AML-193 (cell line): ENCODE measurements at places on chromosomes 11 and 22.

DNA sequence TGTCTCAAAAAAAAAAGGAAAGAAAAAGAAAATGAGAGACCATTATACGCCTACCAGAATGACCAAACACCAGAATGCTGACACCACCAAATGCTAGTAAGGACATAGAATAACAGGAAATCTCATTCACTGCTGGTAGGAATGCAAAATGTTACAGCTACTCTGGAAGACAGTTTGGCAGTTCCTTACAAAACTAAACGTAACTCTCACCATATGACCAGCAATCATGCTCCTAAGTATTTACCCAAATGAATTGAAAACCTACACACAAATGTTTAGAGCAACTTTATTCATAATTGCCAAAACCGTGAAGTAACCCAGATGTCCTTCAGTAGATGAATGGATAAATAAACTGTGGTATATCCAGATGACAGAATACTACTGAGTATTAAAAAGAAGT is 7.2 kb downstream of the CHKA start:
- DNase-seq, result no peak

DNA sequence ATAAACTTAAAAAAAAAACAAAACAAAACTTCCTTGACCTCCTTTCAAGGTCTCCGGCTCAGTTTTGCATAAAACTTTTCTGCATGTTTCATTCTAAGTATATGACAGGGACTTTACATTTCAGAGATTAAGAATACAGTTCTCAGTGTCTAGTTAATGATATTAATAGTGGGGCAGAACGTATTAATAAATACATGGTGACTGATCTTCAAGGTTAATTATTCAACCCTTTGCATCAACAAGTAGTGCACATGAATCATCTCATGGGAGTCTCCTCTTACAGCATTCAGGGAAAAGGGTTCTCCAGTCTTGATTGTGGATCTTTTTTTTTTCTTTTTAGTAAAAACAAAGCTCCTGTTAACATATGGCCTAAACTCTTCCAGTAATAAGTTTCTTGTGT is 146.8 kb downstream of the KIRREL3 start:
- DNase-seq, result no peak

DNA sequence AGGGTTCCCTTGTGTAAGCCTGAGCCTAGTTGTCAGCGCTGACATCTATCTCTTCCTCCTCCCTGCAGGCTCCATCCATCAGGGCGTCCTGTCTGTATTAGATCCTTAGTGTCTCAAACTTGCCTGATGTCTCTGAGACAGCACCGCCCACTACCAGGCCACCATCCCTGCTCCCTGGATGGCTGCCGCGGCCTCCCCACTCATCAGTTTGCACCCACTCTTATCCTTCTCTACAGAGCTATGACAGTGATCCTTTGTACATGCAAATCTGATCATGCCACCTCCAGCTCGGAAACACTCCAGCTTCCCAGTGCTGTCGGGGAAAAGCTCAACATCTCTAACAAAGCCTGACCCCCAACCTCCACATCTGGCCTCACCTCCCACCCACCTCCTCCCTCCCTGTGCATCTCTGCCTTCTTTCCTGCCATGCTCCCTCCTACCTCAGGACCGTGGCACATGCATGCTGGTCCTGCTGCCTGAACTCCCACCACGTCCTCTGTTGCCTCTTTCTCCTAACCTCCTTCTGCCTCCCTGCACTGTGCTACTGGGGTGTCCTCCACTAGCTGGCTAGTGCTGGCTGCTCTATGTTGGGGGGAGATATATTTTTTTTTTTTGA is 61.6 kb upstream of the EIF3D start:
- DNase-seq, result no peak

DNA sequence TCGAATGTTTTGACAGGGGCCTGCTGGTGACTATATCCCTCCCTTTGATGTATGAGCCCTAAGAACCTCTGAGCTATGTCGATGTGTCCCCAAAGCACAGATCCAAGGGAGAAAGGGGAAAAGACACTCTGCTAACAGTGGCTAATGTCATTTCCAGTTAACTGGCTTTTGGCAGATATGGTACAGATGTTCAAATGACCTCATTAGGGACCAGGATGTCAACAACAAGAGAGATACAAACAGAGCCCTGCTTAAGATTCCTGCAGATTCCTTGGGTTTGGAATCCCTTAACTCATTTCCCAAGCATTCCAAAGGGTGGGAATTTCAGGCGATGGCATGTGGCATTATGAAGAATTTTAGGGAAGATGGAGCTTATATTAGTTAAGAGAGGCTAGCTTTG is 517.3 kb downstream of the SOX6 start:
- no peak for DNase-seq

- DNase-seq, result no peak
Measured at GRCh38 chr11:1827095-1827813, 7.5 kb upstream of the SYT8 start.

- no peak for DNase-seq
Measured at GRCh38 chr22:36536717-36537116, 7.8 kb upstream of the EIF3D start.

GRCh38 chr11:35239471-35240075 is 100.6 kb downstream of the CD44 start:
- DNase-seq, result peak; percentile 7

DNA sequence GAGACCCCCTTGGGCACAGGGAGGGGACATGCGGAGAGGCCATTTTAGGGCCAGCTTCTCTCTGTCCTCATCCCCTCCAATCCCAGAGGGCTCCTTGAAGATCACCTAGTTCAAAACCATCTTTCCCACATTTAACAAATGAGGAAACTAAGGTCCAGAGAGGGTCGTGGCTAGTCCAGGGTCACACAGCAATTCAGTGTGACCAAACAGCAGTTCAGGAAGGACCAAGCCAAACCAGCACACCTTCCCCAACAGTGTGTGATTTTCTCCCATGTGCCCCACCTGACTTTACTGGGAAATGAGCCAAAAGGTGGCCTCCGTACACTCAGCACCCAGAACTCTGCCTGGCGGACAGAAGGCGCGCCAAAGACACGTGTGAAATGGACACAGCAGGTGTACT is 51.3 kb downstream of the CACNA1I start:
- no peak for DNase-seq
